ENCODE measurements at places on chromosomes 3 and 15.
A peak's percentile ranks its signal among the peaks of the same experiment; 100 is the strongest.

DNA sequence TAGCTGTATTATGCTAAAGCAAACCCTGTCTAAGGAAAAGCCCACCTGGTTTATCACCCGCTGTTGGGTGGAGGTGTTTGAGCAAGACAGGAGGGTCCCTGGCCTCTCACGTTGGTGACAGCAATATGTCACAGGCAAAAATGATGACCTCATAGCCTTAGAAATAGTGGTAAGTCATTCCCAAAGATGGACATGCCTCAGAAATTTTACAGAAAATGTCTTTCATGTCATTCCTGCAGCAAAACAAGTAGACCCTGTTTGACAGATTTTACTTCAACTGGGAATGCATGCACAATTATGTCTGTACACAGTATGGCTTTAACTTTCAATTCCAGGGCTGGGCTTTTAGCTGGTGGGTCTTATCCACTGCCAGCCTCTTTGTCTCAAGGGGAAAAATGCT, 362.3 kb upstream of the C2CD4B start:
- no peak for DNase-seq

- DNase-seq: no peak
Observed at GRCh38 chr3:43540624-43541023, 81.2 kb downstream of the ANO10 start.

DNA sequence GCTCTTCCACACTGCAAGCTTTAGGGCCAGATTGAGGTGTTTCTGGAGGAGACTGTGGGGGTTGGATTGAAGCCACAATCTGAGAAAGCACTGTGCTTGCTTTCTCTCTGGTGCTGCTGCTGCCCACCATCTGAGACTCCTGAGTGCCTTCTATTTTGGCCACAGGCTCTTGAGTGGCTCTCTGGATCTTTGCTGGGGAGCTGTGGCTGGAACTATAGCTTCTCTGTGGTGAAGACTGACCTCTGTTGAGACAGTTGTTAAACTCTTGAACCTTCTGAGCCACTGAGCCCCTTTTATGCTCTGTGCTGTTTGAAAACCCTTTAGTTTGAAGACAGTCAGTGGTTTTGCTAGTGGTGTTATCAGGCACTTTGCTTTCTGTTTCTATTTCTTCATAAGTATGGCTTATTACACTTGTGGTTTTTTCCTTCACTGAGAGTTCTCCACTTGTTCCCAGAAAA, 108.7 kb upstream of the TSPAN3 start:
- DNase-seq: no peak

DNA sequence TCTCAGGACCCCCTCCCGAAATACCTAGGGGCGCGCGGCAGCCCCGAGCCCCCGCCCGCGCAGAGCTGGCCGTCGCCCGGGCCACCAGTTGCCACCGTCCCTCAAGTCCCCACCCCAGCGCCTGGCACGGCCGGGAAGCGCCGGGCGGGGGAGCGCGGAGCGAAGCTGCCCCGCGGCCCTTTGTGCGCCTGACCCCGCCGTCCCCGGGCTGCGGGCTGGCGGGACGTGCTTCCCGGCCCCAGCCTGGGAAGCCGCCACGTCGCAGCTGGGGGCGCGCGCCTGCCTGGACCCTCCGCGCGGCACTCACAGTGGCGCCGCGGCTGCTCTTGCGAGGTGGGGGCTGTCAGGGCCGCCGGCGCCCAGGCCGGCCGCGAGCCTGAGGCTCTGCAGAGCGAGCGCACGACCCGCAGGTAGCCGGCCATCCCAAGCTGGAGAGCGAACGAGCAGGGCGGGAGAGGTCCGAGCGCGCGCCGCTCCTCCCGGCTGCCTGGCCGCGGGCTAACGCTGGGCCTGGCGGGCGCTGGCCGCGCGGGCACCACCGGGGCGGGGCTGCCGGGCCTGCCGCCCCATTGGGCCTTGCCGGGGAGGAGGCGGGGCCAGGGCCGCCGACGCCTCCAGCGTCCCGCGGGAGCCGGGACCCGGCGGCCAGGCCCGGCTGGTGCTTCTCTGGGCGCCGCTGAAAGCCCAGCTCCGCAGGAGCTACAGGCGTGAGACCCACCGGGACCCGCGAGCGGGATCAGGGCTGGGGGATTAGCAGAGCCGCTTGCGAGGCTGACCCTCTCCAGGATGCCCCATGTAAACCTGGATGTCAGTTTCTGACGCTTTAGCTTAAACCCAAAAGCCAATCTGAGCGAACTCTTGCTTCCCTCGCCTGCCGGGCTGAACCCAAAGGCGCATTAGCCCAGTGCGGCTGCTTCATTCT, at the start of gene IDH2:
IDH2 (minus strand) TSS at position 500 of the 922 bp plus-strand sequence; CDS start at position 422, 78 bp downstream.
- peak; percentile 81 for DNase-seq

DNA sequence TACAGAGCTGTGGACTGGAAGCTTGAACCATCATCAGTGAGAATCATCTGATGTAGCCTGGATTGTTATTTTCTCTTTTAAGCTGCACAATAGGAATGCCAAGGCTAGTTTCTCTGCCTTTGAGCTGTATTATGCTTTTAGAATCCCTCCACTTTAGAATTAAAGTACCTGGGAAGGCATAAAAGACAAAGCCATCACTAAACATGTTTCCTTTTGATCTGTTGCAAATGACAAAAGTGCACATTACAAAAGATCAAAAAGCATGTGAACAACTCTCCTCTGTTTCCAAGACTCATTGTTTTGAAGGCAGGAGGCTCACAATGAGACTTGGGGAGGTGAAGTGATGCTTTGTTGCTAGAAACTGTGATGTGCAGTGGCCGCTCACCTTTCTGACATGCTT, 51.8 kb downstream of the LARS2 start:
- no peak for DNase-seq
